NCI-H1930 (cell line): ENCODE measurements at places on chromosomes 12 and 14.

- DNase-seq = no peak
Observed at GRCh38 chr12:26523708-26524150, 309.3 kb downstream of the ITPR2 start.

DNA sequence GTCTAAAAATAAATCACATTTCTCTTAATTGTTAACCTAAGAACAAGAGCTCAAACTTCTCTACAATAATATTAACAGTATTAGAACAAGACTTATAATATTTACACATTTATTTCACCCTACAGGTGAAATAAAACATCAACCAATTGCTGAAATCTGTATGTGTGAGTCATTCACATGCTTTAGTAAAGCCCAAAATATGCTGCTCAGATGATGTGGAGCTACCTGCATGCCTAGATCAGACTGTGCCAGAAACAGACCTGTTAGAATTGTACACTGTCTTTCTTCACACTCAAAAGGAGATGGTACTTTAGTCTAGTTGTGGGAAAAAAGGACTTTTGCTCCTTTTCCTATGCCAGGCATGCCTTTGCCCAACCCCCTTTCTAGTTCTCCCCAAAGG lies 54.7 kb downstream of the RPS6KA5 start:
- DNase-seq = no peak

DNA sequence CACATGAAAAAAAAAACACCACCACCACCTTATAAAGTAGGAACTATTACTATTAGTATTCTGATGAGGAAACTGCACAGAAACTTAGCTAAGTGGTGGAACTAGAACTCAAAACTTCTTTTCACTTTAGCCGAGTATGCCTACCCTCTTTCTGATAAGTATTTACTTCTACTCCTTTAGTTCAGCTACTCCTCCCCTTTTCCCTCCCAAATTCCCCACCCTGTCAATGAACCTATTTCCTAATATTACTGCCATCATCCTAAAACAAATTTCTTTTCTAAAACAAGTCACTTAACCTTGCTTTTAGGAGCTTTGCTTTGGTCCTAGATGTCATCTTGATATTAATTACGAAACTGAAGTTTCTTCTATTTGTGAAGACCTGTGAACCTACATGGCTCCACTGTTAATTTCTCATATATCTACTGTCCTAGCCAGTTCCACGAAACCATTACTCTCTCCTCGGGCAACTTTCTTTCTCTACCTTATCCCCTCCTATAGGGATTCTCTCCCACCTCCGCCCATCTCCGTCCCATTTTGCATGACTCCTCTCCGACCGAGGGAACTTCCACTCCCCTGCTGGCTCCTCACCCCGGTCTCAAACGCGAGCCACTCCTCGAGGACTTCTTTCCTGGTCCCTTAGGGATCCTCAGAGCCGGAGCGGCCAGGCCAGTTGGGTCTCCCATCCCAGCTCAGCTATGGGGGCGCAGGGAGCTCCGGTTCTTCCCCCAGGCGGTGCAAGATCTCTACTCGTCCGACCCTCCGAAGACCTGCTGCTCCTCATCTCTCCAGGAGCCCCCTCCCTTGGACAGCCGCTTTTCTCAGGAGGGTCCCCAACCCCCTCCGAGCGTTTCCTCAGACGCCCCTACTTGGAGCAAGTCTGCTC lies 1.1 kb downstream of the NUMB start:
- no peak for DNase-seq

GRCh38 chr12:101746661-101747060 lies 7.4 kb upstream of the SYCP3 start:
- DNase-seq = no peak

- DNase-seq = no peak
Observed at GRCh38 chr14:52949711-52950409, 990 bp downstream of the FERMT2 start.

DNA sequence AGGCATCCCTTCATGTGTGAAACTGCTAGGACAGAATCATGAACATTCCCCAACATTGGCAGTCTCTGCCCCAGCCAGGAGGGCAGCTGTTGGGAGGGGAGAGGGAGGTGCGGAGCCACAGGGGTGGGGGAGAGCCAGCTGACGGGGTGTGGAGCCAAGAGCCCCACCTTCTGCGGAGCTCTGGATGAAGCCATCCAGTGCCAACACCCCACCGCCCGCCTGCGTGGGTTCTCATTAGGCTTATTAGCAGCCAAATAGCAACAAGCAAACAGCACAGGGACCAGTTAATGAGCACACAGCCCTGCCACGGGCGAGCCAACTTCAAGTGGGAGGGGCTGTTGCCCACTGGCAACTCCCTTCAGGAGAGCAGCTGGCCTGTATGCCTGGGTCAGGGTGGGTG lies 12.1 kb downstream of the LTBP2 start:
- no peak for DNase-seq

DNA sequence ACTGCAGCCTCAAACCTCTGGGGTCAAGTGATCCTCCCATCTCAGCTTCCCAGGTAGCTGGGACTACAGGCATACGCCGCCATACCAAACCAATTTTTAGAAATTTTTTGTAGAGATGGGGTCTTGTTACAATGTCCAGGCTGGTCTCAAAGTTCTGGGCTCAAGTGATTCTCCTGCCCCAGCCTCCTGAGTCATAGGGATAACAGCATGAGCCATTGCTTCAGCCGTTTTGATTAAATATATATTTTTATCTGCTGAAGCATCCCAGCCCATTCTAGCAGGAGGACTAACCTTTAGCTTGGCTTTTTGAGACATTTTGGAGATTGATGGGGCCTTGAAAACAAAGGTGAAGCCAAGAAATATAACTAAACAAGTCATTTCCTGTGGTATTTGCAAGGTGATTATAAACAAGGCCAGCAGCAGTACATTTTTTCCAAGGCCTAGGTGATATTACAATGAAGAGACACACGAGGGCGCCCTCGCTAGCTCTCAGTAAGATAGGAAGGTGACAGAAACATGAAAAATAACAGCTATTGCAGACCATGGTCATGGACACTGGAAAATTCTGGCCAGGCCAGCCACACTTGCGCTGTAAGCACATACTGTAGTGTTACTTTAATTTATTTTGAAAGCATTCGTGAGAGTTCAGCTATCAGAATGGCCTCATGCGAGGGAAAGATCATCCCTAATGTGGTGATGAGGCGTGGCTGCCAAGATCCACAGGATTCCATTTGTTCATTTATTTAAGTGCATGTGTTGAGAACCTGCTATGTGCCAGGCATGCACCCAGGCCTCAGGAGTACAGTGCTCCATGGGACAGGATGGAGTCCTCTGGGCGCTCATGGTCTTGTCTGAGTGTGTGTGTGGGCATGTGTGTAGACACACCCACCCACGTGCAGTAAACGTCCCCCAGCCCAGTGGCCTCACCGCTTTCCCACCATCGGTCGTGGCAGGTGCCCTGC lies 63.5 kb downstream of the DGLUCY start:
- no peak for DNase-seq

- DNase-seq = no peak
Observed at GRCh38 chr12:93762912-93763553, 85.9 kb downstream of the CRADD start.

- DNase-seq = no peak
Observed at GRCh38 chr14:76984297-76984696, 44.2 kb downstream of the IRF2BPL start.

DNA sequence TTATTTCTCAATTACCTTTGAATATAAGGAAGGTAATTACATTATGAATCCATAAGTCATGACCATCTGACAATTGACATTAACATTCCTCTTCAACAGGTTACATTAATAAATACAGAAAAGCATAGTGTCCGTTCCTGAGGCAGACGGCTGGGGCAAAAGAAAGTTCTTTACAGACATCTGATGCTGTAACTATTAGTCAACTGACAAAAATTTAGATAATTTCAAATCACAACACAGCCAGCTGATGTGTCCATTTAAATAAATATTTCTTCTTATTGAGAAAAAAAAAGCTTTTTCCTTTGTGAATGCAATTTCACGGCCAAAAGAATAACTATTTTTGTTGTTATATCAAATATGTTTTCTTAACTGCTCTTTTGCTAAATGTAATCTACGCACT lies 9.2 kb upstream of the PYROXD1 start:
- no peak for DNase-seq

DNA sequence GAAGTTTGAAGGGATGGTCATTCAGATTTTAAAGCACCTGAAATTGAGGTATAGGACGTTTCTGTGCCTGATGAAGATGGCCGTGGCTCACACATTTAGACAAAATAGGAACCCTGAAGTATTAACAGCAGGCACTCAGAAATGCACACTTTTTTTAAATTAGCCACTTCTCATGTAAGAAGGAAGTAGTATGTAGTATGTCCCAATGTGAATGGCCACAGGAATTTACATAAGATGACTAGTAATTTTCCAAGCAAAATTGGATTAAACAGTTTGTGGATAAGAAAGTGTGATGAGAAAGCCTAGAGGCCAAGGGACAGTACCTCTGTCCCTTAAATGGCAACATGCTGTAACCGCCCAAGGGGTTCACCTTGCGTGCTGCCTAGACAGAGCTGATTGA lies 1.8 kb upstream of the MIS18BP1 start:
- DNase-seq = no peak

GRCh38 chr12:88411689-88412088 lies 168.6 kb downstream of the KITLG start:
- DNase-seq = no peak

- no peak for DNase-seq
Observed at GRCh38 chr12:52575948-52576347, 2.3 kb upstream of the KRT74 start.

DNA sequence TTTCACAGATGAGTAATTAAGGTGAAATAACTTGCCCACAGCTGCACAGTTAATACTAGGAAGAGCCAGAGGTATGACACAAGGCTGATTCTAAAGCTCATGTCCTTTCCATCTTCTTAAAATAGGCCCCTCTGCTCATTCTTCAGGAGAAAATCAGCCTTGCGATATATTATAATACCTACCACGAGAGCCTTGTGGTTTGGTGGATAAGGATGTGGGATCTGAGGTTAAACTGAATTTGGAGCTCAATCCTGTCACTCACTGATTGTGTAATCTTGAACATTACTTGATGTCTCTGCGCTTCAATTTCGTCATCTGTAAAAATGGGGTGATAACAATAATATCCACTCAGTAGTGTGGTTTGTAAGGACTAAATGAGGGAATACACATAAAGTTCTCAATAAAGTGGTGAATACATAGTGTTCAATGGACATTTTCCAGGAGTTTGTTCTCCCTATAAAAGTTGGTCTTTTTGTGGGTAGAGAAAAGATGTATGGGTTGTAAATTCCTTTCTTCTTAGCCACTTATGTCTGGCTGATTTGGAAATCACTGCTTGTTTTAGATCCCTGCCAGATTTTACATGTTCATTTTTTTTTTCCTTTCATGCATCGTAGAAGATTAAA lies 25.1 kb upstream of the ATP2B1 start:
- DNase-seq = no peak

DNA sequence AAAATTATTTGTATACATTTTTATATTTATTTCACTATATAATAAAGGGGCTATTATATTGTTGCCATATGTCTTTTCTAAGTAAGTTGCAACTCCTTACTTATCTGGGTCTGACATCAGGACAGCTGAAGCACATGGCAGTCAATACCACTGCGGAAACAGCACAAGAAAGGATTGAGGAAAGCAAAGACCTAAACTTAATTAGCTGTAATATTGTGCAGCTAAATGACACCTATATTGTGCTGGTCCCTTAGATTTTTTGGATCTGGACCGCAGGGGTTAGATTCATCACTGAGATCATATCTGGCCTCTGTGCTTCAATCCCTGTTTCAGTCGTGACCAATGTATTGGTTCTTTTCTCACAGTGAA lies 359.6 kb upstream of the DIO2 start:
- no peak for DNase-seq

GRCh38 chr12:19573866-19574265 lies 134.6 kb downstream of the AEBP2 start:
- DNase-seq = no peak
